COLO829 (cell line): ENCODE measurements at places on chromosomes 2 and 18.
A peak's percentile ranks its signal among the peaks of the same experiment; 100 is the strongest.

DNA sequence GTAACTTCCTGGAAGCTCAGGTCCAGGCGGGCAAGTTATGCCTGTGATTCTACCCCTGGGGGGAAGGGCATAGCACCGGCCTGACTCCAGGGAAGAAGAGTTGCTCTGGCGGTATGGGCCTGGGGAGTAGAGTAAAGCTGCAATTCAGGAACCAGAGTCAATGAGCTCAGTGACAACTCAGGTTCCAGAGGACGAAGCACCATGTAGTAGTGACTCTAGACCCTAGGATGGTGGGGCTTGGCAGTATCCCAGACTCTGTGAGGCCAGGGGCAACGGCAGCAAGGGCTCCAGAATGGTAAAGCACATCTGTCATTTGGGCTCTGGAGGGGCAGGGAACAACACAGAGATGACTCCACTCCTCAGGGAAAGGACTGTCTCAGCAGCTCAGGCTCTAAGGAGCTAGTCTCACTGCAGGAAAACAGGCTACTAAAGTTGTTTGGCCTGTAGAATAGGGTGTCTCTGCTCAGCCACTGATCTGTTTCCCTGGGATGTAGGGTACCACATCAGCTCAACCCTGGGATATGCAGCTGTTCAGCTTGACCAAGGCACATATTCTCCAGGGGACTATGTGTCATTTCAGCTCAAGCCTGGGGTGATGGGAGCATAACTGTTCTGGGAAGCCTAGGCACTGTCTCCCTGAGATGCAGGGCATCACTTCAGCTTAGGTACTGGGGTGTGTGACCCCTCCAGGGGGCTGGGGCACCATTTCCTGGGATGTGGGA is 36.2 kb upstream of the RHOB start:
- no peak for DNase-seq

- DNase-seq = no peak
Measured at GRCh38 chr2:211361383-211361782, 805.0 kb downstream of the CPS1 start.

GRCh38 chr2:189621781-189622180 is 39.5 kb upstream of the ASNSD1 start:
- no peak for DNase-seq

- no peak for DNase-seq
Measured at GRCh38 chr2:189527041-189527750, 53.4 kb downstream of the SLC40A1 start.

- no peak for DNase-seq
Measured at GRCh38 chr2:31997653-31998052, 13.2 kb downstream of the MEMO1 start.

DNA sequence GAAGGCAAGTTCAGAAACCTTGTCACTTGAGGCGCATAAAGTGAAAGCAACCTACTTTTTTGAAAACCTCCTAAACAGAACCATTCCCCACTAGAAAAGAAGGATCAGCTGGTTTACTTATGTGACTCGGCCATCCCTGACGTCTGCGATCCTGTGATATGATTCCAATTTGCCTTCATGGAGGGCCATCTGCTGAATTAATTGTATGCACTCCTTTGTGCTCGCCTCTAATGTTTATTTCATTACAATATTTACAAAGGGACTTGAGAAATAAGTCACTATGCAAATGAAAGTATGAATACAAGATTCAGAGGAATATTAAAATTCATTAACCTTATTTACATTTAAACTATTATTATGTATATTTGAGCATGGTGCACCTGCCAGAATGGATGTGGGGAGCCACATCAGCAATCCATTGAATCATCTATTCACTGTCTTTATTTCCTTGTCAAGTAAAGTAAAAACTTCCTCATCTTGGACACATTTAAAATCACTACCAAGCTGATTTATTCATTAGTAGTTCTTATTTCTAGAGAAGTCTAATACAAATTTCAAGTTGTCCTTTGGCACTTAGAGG is 96.5 kb downstream of the RBM43 start:
- no peak for DNase-seq

- DNase-seq = no peak
Measured at GRCh38 chr2:217988840-217989204, 14.0 kb downstream of the TNS1 start.

- DNase-seq = no peak
Measured at GRCh38 chr2:118981632-118982031, 39.6 kb downstream of the MARCO start.

DNA sequence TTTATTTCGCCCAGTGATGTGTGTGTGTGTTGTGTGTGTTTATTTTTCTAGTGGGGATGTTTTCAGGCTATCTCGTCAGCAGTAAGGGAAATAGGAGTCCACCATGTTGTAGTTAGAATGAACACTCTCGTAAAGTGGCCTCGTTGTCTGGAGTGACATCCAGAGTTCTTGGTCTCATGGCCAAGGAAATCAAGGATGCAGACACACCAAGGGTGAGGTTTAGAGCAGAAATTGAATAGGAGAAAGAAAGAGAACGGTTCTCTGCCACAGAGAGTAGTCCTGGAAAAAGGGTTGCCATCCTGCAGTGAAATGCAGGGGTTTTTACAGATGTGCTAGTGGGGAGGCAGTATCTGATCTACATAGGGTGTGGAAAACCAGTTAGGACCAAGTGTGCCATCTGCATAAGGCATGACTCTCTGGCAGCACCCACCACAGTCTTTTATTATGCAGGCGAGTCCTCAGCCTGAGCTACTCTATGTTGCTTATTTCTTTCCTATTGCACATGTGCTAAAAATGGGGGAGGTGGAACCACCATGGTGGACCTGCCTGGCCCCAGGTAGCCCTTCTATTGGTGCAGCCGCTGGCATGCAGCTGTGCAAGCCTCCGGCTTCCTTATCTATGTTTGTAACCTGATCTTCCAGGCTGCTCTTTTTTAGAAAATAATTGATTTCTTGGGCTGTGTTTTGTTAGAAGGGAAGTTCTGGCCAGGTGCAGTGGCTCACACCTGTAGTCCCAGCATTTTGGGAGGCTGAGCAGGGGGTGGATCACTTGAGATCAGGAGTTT is 23.2 kb downstream of the RALB start:
- DNase-seq = no peak

GRCh38 chr2:42339191-42339912 is 21.7 kb downstream of the COX7A2L start:
- DNase-seq = no peak

GRCh38 chr2:236444187-236444586 is 125.4 kb upstream of the ACKR3 start:
- no peak for DNase-seq

DNA sequence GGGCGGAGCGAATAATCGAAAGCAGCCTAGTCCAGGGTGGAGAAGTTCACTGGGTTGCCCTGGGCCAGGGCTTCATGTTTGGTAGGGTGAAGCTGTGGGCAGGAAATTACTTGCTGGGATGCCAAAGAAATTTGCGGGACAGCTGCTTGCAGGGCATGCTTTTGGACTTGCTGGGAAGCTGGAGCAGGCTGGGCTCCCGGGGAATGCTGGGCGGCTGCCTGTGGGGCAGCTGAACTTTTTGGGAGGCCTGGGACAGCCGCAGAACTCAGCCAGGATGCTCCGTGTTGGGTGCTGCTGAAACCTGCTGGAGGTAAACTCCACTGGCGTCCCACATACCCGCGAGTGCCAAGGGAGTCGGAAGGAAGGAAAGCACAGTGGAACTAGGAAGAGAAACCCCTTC is 31.9 kb downstream of the ASB1 start:
- DNase-seq = no peak

GRCh38 chr2:11744631-11745394 is 1.6 kb upstream of the LPIN1 start:
- peak; percentile 12 for DNase-seq

DNA sequence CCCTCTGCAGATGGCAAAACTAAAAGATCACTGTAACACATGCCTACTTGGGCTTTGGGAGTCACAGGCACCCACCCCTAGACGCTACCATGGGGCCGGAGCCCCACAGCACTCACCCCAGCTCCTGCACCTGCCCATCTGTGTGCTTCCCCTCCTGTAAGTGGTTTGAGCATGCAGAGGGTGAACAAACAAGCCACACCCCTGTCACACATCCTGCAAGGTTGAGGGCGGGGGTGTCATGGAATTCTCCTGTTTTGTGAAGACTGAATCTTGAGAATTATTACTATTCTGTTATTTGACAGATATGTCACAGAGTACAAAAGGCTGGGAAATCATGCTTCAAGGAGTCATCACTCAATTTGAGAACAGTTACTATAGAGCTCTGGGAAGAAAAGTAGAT is 60.9 kb downstream of the RFTN2 start:
- DNase-seq = no peak

DNA sequence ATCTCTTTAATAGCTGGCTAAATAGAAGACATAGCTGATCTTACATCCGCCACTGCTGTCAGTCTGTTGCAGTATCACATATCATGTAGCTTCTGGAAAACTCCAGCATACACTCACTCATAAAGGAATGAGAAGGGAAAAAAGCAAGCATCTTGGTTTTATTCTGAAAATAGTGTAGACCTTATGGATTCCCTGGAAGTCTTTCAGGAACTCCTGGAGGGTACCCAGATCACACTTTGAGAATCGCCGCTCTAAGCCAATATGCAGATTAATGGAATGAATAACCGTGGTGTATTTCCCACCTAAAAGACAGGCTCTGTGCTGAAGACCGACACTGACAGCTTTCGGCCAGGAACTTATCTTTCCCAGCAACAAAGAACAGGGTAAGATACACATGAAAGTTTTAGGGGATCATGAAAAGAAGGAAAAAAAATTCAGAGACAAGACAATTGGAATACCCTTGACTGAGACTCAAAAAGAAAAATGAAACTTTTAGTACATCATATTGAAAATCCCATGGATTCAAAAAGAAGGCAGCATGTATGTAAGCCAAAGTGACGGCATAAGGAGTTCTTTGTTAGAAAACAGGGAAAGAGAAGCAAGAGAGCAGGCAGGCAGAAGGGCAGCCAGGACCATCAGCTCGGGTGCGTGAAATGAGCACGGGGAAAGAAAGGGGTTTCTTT is 56.4 kb upstream of the SEC11C start:
- no peak for DNase-seq

DNA sequence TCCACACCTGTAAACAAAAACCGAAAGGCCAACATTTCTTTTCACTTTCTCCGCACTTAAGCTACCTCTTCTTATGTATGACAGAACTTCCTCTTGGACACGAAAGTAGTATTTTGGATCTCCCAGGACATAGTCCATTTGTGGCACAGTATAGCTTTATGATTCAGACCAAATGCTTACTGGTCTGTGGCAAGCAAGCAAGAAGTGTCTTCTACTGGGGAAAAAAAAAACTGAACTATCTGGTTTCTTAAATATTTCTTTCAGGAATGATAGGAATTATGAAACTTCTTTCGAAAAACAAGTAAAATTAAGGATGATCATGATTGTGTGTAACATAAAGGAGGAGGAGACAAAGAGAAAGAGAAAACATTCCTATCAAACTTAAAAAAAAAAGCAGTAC is 33.6 kb downstream of the SRBD1 start:
- no peak for DNase-seq

DNA sequence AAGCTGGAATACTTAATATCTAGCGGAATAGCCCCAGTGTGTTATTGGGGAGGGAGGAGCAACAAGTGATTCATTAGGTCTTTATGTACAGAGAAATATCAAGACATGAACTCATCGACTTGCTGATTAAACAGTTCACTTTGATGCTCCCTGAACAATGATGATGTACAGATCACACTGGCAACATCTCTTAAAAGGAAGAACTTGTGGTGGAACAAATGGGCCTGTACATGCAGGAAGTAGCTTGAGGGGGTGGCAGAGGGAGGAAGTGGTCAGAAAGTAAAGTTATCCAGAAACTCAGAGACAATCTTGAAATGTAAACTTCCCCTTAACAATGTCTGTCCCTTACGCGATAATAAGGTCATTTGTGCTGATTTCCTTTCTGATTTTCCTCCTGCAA is 90.5 kb downstream of the NXPH2 start:
- peak; percentile 8 for DNase-seq

DNA sequence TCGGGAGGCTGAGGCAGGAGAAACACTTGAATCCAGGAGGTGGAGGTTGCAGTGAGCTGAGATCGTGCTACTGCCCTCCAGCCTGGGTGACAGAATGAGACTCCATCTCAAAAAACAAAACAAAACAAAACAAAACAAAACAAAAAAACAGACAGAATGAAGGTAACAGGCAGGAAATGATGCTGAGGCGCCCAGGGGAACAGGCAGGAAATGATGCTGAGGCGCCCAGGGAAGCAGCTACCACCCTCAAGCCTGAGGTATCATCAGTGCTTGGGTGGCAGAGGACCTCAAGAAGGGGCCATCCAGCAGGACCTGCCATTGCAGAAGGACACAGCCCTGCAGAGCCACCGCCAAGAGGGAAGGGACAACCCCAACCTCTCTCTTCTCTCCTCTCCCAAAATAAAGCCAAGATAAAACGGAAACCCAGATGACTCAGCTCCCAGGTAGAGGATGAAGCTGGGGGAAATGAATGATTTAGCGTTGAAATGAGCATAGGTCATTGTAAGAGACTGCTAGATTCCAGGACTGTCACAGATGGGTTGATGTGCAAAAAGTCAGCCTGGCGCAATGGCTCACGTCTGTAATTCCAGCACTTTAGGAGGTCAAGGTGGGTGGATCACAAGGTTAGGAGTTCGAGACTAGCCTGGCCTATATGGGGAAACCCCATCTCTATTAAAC is 19.3 kb downstream of the SOWAHC start:
- no peak for DNase-seq

GRCh38 chr18:30132959-30133358 is 909.6 kb downstream of the DSC3 start:
- no peak for DNase-seq

DNA sequence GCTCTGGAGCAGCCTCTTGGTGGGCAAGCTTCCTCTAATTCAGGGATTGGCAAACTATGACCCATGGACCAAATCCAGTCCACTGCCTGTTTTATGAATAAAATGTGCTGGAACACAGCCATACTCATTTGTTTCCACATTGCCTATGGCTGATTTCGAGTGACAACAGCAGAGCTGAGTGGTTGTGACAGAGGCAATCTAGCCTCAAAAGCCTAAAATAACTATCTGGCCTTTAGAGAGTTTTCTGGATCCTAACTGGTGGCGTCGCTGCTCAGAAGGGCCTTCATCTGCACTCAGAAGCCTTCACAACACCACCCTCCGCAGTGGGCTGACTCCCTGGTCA is 147.1 kb downstream of the CCBE1 start:
- DNase-seq = no peak

DNA sequence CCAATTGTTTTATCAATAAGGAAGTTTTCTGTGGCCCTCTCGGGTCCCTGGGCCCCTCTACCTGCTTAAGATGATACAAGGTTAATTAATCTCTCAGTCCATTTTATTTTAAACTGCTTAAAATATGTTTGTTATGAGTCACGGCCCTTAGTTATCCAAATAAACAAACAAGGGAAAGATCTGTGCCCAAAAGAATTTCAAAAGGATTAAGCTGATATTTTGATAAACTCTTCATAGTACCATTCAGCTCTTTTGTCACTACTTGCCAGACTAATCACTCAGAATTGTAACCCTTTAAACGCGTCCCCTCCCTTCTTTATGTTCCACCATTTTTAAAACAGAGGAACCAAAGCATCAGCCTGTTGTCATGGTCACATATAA is 144.7 kb upstream of the STK17B start:
- no peak for DNase-seq

DNA sequence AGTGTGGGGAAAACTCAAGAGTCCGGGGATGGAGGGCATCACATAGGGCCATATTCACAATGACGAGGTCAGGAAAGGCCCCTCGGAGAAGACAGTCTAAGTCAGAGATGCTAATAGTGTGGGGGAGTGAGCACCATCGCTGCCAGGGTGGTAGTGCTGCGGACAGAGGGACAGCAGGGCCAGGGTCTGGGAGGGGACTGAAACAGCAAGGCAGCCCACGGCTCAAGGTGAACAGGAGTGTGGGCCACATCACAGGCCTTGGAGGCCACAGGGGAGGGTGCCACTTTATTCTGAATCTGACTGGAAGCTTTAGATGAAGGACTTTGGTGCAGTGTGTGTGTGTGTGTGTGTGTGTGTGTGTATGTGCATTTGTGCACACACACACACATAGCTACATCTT is 130.9 kb upstream of the GLI2 start:
- no peak for DNase-seq
